Bronchial epithelial cell (primary cell): ENCODE measurements at places on chromosomes 4 and X.

DNA sequence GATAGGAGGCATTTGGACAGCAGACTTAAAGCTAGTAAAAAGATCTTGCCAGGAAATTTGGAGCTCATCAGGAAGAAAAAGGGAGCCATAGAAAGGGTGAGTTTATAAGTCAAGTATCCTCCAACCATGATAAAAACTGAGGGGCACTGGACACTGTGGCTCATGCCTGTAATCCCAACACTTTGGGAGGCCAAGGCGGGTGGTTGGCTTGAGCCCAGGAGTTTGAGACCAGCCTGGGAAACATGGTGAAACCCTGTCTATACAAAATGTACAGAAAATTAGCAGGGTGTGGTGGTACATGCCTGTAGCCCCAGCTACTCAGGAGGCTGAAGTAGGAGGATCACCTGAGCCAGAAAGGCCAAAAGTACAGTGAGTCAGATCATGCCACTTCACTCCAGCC lies 48.7 kb downstream of the ANTXR2 start:
- no peak for DNase-seq

DNA sequence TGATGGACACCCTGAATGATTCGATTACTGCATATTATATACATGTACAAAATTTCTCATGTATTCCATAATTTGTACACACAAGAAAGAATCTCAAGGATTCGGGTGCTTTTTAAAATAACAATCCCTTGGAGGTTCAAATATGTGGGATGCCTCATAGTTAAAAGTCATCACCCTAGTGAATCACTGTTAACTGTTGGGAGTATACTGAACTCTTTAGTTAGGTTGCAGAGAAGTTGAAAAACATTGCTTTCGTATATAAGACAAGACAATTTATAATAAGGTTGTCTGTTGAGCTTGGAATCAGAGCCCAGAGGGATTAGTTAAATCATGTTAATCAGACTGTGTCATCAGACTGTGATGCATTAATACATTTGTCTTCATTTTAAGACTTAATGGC lies 15.6 kb downstream of the DCK start:
- DNase-seq, result no peak

GRCh38 chr4:81378386-81378785 lies 93.3 kb downstream of the RASGEF1B start:
- no peak for DNase-seq

DNA sequence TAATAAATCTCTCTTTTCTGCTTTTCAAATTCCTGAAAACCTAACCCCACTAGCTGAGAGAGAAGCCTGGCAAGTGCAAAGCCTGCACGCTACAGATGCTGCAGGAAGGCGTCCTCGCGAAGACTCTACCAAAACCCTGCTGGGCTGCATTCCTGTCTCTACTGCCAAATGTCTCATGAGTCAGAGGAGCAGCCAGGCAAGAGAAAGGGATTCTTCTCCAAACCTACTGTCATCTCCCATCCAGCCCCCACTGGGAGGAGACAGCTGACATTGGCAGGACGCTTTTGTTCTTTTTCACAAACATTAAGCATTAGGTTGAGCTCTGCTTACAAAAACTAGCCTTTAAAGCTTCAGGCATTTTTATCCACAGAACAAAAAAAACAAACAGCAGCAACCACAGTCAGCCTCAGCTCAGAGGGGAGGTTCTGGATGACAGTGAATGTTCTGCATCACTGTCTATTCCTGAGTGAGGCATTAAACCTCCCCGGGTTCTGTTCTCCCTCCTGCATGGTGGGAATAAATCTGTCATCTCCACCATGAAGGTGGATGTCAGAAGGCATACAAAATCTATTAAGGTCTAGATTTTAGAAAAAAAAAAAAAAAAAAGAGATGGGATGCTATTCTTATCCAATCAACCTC lies 18.0 kb downstream of the CRMP1 start:
- peak; percentile 7 for DNase-seq

DNA sequence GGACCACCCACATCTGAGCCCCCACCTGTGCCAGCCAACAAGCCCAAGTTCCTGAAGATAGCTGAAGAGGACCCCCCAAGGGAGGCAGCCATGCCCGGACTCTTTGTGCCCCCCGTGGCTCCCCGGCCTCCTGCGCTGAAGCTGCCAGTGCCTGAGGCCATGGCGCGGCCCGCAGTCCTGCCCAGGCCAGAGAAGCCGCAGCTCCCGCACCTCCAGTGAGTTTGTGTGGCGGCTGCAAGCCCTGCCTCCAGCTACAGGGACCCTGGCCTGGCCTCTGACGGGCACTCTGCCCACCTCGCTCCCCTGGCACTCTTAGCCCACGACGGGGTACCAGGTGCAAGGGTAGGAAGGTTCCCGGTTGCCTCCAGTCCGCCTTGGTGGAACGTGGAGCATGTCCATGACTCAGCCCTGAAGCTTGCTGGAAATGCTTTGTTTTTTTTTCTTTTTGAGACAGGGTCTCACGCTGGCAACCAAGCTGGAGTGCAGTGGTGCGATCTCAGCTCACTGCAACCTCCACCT lies 13.7 kb upstream of the ADD1 start:
- no peak for DNase-seq

GRCh38 chr4:89336818-89337420 lies 29.3 kb upstream of the GPRIN3 start:
- DNase-seq, result no peak

GRCh38 chr4:101334963-101335572 lies 12.3 kb downstream of the PPP3CA start:
- DNase-seq, result no peak

DNA sequence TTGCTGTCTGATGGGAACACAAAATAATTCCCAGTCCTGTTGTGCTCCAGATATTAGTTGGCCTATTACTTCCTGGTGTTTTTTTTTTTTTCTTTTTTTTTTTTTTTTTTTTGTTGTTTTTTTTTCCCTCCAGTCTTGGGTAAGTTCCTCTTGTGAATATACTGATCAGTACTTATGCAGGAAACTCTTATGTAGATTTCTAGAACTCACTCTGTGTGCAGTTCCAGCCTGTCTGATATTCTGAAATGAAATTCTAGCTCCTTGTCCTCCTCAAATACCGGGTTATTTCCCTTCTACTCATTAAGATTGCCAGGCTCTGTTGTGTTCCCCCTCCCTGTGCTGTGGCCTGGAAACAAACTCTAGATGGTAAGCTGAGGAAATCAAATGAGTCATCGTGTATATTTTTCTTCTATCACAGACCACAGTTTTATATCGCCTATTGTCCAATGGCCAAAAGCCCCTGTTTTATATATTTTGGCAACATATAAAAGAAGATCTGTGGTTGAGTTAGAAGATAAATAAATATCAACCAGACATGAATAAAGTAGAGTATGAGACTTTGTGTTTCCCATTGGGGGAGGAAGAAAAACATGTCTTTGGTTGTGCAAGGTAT lies 124.3 kb upstream of the UGT8 start:
- no peak for DNase-seq

- no peak for DNase-seq
Observed at GRCh38 chrX:29528281-29528680, 687.1 kb upstream of the MAGEB2 start.

DNA sequence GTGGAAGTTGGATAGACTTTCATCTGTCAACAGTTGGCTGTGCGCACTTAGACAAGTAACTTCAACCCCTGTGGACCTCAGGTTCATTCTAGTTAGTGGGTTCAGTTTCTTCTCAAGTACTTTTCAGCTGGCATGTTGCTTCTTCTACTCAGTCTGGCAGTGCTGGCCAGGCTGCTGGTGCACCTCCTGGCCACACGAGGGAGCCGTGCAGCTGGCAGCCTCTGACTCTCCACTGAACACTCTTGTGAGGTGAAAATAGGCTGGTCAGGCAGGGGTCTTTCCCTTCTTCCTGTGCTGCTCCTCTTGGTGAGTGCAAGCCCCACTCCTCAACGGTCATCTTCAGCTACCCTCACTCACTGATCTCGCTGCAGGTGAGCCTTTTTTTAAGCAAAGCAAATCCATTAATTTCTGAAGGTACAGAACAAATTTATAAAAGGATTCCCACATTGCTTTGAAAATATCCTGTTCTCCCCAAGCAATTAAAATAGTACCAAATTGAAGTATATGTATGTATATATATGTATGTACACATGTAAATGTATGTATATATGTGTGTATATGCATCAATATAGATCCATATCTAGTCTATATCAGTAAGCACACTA lies 30.6 kb downstream of the LONRF3 start:
- peak; percentile 14 for DNase-seq

DNA sequence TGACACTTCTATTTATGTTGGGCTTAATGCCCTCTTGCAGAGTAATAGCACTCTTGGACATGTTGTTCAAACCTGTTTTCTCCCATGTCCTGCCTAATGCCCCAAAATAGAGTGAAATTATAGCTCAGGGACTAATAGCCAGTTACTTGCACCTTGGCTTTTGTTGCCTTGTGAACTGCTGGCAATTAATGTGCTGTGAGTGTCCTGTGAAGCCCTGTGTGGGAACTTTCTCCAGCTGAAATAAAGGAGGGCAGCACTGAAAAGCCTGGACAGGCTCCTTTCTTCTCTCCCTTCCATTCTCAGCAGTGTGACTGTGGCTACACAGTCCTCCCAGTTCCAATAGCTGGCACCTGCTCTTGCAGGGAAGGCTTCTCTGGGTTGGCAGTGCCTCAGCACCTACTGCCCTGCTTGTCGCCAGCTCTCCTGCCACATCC lies 72.4 kb downstream of the DCLK2 start:
- DNase-seq, result no peak

GRCh38 chr4:109029987-109030386 lies 267.1 kb upstream of the ETNPPL start:
- DNase-seq, result no peak

- no peak for DNase-seq
Observed at GRCh38 chrX:153411255-153411987, at the start of gene ZFP92. ZFP92 (plus strand) TSS chrX:153411472; CDS start chrX:153418323, 6,851 bp downstream.

DNA sequence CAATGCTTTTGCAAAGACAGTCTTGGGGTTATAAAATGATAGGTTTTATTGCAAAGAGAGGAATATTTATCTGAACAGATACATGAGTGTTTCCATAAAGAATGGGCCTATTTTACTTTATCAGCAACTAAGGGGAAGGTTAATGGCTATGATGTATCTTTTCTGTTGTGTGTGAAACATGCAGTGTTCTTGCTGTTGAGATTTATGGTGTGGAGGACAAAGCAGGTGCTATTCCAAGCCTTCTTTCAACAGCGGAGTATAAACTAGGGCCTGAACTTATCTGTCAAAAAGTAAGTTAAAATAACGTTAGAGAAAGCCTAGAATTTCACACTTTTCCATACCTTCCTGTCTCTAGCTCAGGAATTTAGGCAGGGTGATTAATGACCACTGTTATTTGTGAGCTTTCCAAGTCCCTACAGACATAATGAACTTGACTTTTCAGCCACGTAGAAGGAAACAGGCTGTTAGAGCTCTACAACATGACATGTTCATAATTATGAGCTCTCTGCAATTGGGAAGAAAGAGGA lies 411.4 kb downstream of the IL1RAPL1 start:
- DNase-seq, result no peak

- DNase-seq, result peak; percentile 15
Observed at GRCh38 chrX:121598356-121598755, 550.9 kb downstream of the GLUD2 start.

GRCh38 chr4:162645381-162645780 lies 481.6 kb upstream of the FSTL5 start:
- DNase-seq, result peak; percentile 30

- no peak for DNase-seq
Observed at GRCh38 chr4:155582041-155582440, 84.6 kb upstream of the GUCY1A1 start.

DNA sequence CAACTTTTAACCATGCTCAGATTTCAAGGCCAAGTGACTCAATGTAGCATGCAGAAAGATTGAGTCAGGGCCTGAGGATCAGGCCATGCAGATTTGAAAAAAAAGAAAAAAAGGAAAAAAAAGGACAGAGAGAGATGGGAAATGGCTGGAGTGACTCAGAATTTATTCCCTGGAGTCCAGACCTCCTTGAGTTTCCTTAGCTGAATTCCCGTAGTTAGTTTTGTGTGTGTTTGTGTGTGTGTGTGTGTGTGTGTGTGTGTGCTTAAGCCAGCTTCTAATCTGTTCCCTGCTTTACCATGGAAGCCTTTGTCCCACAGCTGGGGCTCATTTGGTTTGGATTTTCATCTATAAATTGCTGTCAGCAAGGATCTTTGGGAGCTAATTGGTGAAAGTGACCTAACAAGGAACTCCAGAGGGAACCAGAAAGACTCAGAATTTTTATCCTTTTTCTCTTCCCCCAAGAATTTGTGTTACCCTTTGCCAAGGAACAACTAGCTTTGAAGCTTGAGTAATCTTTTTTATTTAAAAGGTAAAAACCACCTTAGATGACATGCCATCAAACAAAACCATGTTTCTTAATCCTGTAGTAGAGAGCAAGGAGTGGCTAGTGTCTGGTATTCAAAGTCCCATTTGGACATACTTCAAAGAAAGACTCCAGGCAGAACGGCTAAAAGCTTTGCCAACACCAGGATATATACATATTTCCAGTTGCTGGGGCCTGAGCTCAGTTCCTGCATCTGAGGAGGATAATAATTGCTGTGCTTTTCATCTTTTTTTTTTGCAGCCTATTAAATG lies 109.0 kb upstream of the DDIT4L start:
- peak; percentile 80 for DNase-seq

DNA sequence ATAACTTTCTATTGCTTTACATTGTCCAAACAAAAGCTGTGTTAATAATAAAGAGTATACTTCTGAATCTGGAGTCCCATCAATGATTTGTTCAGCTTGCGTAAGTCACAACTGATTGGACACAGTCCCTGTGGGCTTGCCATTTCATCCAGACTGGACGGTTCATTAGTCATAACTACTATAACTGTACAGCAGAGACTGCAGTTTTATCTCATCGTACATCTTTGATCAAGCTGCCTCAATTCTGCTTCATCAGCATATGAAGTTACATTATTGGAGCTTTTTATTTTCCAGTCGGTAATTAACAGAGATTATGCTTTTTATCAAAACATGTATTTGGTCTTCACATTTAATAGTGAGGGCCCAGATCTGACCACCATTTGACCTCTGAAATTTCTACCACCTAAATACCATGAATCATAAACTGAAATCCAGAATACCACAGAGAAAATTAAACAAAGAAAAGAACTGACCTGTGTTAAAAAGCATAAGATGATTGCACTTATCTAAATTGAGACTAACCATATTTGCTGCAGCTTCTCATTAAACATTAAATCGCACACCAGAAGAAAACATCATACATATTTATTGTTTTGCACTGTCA lies 12.5 kb upstream of the MAB21L2 start:
- DNase-seq, result no peak

- DNase-seq, result no peak
Observed at GRCh38 chrX:49756692-49757091, 60.9 kb upstream of the PAGE1 start.

- DNase-seq, result no peak
Observed at GRCh38 chrX:111376897-111377578, 35.0 kb downstream of the DCX start.

DNA sequence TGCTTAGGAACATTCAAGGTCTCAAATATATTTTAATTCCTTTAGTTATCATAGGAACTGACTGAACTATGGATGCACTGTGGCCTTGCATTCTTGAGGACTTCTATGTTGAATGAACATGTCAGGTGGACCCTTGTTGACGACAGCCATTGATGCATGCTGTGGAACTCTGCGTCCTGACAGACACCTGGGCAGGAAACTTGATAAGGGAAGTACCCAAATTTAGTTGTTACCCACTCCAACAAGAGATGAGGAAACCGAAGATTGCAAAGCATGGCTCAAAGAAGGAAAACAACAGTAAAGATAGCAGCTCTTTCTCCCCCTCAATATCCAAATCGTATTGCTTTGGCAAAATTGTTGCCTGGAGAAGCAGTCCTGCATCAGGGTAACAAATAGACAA lies 540.0 kb upstream of the NR3C2 start:
- DNase-seq, result no peak

GRCh38 chr4:74659576-74660411 lies 134.5 kb downstream of the BTC start:
- peak; percentile 100 for DNase-seq

- no peak for DNase-seq
Observed at GRCh38 chrX:7220121-7220520, 72.2 kb upstream of the PUDP start.
